B cell (primary cell): ENCODE measurements at places on chromosomes 4 and X. TPM values are rescaled to one million over a fixed set of nuclear protein-coding genes. Genes with fewer than 3 reads are reported as not detected.

Gene CT45A5
- not detected in 2 replicates for polyA plus RNA-seq

Gene EXOC1L
- polyA plus RNA-seq, result not detected in 2 replicates

Gene DOK7
- polyA plus RNA-seq, result 14.2 and 24.8 TPM in 2 replicates

Gene SCFD2
- 12.5 and 12.8 TPM in 2 replicates for polyA plus RNA-seq

Gene XAGE1A
- not detected in 2 replicates for polyA plus RNA-seq
